ENCODE measurements at places on chromosomes 16 and 17. TPM values are rescaled to one million over a fixed set of nuclear protein-coding genes. Genes with fewer than 3 reads are reported as not detected.

The IRX3 gene
- not detected for total RNA-seq

The KCNJ18 gene
- total RNA-seq, result not detected

The CASKIN2 gene
- 23.3 TPM for total RNA-seq

The C17orf107 gene
- 8.0 TPM for total RNA-seq

The TBC1D26 gene
- 3.2 TPM for total RNA-seq

The SPSB3 gene
- total RNA-seq, result 46.6 TPM

The IL17C gene
- total RNA-seq, result not detected

The HLF gene
- 124 TPM for total RNA-seq

The GPRC5B gene
- total RNA-seq, result 521 TPM

The BRIP1 gene
- 3.2 TPM for total RNA-seq

The KRTAP4-9 gene
- total RNA-seq, result not detected

The AGRP gene
- not detected for total RNA-seq

The ACAP1 gene
- 9.2 TPM for total RNA-seq

The ADAD2 gene
- total RNA-seq, result 2.1 TPM

The CSH1 gene
- total RNA-seq, result not detected

The CASKIN1 gene
- 131 TPM for total RNA-seq

The FAM117A gene
- total RNA-seq, result 4.7 TPM

The TPSG1 gene
- not detected for total RNA-seq

The TSC2 gene
- 173 TPM for total RNA-seq

The ARHGAP27 gene
- 15.4 TPM for total RNA-seq

The NACA2 gene
- total RNA-seq, result not detected

The GAS2L2 gene
- total RNA-seq, result 1.8 TPM

The ICAM2 gene
- total RNA-seq, result 35.9 TPM

The KCNH4 gene
- total RNA-seq, result 2.2 TPM

The SERPINF2 gene
- total RNA-seq, result 2.0 TPM

The UNC13D gene
- total RNA-seq, result 9.8 TPM

The MARVELD3 gene
- not detected for total RNA-seq
